ENCODE measurements at places on chromosomes 2 and 18. TPM values are rescaled to one million over a fixed set of nuclear protein-coding genes. Genes with fewer than 3 reads are reported as not detected.

TNP1 gene
- not detected for total RNA-seq

ZNF804A gene
- total RNA-seq, result 0.99 TPM

LHCGR gene
- total RNA-seq, result 1.3 TPM

NEURL3 gene
- total RNA-seq, result 16.9 TPM

TWIST2 gene
- 10.7 TPM for total RNA-seq

STAT4 gene
- 6.7 TPM for total RNA-seq

KCNE4 gene
- total RNA-seq, result 11.2 TPM

UGT1A8 gene
- not detected for total RNA-seq

DUSP2 gene
- total RNA-seq, result 15.6 TPM

C1QL2 gene
- total RNA-seq, result not detected

L3MBTL4 gene
- 10.7 TPM for total RNA-seq

RAB17 gene
- 10.6 TPM for total RNA-seq

DNER gene
- total RNA-seq, result 44.3 TPM

TRAK2 gene
- 38.2 TPM for total RNA-seq

MFSD2B gene
- 2.2 TPM for total RNA-seq

KCNJ13 gene
- 1.8 TPM for total RNA-seq

Measured in metanephros (tissue), 2 donors.